ENCODE measurements at places on chromosomes 5 and 9. TPM values are rescaled to one million over a fixed set of nuclear protein-coding genes. Genes with fewer than 3 reads are reported as not detected.

GRCh38 chr9:72349911-72350310 lies 15.1 kb downstream of the ZFAND5 start:
- no peak for DNase-seq

DNA sequence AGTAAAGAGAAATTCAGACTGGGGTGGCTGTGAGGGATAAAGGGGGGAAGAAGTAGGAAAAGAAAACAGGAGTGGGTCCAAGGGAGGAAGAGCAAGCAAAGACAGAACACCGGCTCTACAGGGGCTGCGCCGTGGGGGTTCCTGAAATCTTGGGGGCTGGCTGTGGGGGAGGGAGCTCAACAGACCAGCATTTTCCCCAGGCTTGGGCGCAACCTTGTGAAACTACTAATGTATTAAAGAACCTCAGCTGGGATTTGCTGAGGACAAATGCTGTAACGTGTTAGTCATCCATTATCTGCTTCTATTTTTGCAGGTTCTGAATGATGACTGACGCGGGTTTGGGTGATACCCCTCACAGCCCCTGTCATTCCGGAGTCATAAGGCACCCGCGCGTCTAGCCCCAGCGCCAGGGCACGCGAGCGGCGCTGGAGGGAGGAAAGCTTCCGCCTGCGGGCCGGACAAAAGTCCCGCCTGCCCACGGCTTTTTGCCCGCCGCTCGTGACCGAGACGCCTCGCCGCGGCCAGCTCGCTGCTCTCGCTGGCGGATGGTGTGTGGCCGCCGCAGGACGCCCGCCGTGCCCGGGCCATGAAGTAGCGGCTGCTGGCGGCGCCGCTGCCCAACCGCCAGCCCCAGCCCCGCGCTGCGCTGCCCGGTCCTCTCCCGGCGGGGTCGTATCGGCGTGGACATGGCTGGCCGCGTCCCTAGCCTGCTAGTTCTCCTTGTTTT lies 110.6 kb downstream of the PAM start:
- no peak for DNase-seq

GRCh38 chr5:115655994-115656393 lies 30.2 kb upstream of the TMED7 start:
- DNase-seq, result no peak

- no peak for DNase-seq
Observed at GRCh38 chr9:6628704-6629103, 16.8 kb downstream of the GLDC start.

GRCh38 chr5:21931116-21931515 lies 922.0 kb downstream of the CDH12 start:
- DNase-seq, result no peak

SPINK6 gene
- not detected for total RNA-seq

OLFM1 gene
- not detected for total RNA-seq

MEGF10 gene
- total RNA-seq, result not detected

LCN10 gene
- total RNA-seq, result not detected

- no peak for DNase-seq
Observed at GRCh38 chr5:113825176-113825575, 311.7 kb downstream of the YTHDC2 start.
